ENCODE measurements at places on chromosomes 11 and 22.

DNA sequence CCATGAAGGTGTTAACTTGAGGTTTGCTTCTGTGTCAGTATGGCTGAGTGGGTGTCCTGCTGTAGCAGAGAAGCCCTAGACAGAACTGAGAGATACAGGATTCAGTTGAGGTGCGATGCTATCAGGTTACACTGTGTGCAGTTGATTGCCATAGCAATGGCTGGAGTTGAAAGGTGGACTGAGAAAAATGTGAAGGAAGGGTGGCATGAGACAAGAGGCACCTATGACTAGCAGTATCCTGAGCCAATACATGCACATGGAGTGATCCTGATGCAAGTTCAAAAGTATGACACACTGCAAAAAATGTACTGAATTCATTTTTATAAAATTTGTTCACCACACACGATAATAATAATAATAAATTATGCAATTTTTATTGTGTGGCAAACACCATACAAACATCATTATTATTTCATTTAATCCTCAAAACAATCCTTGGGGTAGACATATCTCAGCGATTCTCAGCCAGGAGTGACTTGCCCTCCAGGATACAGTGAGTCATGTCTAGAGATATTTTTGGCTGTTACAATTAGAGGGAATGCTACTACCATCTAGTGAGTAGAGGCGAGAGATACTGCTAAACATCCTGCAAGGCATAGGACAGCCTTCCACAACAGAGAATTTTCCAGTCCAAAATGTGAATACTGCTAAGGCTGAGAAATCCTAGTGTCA lies 3.9 kb upstream of the PIWIL4 start:
- no peak for DNase-seq

GRCh38 chr11:130313383-130314183 lies 1.1 kb downstream of the ZBTB44 start:
- no peak for DNase-seq

- DNase-seq: no peak
Observed at GRCh38 chr22:46810856-46811786, 48.7 kb downstream of the TBC1D22A start.

GRCh38 chr11:116611998-116612620 lies 160.7 kb downstream of the BUD13 start:
- no peak for DNase-seq

DNA sequence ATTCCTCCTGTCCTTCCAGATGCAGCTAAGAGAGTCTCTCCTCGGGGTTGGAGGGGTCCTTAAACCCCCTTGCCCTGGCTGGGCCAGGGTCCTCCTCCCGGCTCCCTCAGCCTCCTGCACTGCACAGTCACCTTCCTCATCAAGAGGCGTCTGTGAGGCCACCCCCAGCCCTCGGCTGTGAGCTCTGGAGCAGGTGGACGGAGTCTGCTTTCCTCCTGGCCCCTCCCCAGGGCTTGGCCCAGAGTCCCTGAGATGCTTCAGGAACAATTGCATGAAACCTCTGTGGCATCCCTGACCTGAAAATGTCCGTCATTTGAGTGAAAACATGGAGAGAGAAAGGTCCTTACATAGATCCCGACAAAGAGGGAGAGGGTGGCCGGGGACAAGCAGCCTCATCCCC lies 6.7 kb upstream of the FGF3 start:
- no peak for DNase-seq

GRCh38 chr11:133388975-133389568 lies 143.2 kb downstream of the OPCML start:
- no peak for DNase-seq

DNA sequence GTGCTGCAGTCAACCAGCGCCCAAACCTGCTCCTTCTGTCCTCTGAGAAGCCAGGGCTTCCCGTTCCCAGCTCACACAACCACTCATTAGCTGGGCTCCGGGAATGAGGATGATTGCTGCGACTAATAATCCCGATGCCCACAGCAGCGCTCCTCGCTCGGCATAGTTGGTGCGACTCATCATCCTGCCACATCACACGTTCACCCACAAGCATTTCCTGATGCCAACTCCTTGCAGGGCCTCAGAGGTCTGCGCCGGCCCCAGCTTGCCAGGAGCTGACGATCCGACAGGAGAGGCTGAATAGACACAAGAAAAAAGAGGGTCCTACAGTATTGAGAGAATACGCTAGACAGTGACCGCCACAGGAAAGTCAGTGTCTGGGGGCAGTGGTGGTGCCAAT lies 10.6 kb upstream of the CSNK1E start:
- no peak for DNase-seq

DNA sequence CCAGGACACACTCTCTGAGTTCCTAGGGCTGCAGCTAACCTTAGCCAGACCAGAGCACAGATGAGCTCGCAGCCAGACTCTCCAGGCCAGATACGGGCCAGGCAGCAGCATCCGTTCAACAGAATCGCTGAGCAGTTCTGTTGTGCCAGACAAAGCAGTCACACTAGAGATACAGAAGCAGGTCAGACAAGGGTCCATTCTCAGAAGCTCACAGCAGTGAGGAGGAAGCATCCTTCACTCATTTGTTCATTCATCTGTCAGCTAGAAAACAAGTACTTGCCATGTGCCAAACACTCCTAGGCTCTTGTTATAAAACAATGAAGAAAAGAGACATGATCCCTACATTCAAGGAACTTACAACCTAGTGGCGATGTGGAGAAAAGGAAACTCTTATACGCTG lies 2.6 kb downstream of the LMO2 start:
- no peak for DNase-seq

- DNase-seq: no peak
Observed at GRCh38 chr11:67213178-67213621, 53.1 kb upstream of the GRK2 start.

DNA sequence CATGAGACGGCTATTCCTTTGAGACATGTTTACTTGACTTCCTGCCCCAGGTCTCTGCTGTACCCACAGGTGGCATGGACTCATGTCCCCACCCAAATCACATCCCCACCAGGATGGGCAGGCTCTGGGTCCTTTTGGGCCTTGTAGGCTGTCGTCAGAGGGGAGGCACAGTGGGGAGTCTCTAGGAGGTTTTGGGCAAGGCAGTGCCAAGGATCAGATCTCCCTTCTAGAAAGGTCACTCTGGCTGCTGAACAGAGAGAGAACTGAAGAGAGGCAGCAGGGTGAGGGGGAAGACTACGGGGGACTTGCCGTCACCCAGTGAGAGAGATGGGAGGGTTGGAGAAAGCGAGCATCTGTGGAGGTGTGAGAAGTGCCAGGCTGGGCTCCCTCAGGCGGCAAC lies 4.6 kb upstream of the KCNQ1OT1 start:
- DNase-seq: no peak

- no peak for DNase-seq
Observed at GRCh38 chr22:36379593-36380361, 8.0 kb downstream of the MYH9 start.

- DNase-seq: no peak
Observed at GRCh38 chr11:111909378-111909777, 2.2 kb downstream of the CRYAB start.

GRCh38 chr22:31933816-31934482 lies 10.4 kb upstream of the YWHAH start:
- DNase-seq: no peak

- DNase-seq: no peak
Observed at GRCh38 chr11:5246772-5247471, 2.7 kb downstream of the HBG1 start.

- DNase-seq: no peak
Observed at GRCh38 chr11:95917193-95918036, 6.5 kb downstream of the MTMR2 start.

GRCh38 chr11:55719608-55720160 lies 53.6 kb upstream of the OR5D13 start:
- no peak for DNase-seq

DNA sequence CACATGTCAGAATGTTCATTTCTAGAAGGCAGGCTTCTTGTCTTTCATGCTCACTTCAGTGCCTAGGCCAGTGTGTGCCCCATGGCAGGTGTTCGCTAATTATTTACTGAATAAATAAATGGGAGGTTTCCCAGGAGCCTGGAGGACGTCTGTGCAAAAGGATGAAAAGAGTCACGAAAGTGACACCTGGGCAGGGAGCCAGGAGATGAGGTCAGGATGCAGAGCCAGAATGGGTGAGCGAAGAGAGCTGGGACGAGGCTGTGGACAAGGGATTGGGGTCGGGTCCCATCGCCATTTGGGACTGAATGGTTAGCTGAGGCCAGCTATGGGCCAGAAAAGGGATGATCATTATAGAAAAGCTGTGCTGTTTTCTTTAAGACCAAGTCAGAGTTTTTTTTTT lies 560.4 kb downstream of the TBC1D22A start:
- DNase-seq: no peak

All from stimulated activated CD4-positive, alpha-beta T cell treated with anti-CD3 and anti-CD28 coated beads, Interleukin-1b, Interleukin-23, amount 100 ng/mL, for 48 hours (primary cell).